Amniotic stem cell (primary cell): ENCODE measurements at places on chromosomes 4 and X.

DNA sequence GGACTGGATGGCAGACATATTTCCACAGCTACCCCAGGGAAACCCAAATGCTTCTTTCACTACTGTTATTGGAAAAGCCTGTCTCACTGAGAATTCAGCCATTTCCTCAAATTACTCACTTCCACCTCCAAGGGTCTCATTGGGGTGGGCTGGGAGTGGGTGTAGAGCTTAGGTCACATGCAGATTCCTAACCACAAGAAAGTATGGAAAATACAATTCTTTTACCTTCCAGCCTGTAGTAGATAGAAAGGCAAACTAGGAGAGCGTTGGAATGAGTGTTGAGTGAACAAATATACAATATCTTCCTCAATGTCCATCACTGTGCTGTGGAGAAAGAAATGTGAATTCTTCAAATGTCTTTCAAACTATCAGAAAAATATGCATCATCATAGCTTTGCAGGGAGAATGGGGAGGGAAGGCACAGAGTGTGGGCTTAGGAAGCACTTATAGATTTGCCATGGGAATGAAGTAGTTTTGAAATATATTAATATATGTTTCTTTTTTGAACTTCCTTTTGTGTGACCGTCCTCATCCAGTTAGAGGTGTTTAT lies 245.3 kb upstream of the JADE1 start:
- no peak for DNase-seq

DNA sequence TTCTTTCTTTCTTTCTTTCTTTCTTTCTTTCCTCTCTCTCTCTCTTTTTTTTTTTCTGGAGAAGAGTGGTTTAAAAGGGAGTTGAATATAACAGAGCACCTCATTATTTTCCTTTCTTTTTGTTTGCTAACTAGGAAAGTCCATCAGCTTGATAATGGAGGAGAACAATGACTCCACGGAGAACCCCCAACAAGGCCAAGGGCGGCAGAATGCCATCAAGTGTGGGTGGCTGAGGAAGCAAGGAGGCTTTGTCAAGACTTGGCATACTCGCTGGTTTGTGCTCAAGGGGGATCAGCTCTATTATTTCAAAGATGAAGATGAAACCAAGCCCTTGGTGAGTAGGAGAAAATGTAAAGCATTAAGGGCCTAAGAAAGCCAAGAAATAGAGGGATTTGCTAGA lies 95.4 kb downstream of the ARHGAP24 start:
- no peak for DNase-seq

- DNase-seq = no peak
Observed at GRCh38 chrX:28910487-28910886, 323.2 kb downstream of the IL1RAPL1 start.

- no peak for DNase-seq
Observed at GRCh38 chr4:73453701-73454005, 17.6 kb downstream of the AFP start.

- no peak for DNase-seq
Observed at GRCh38 chr4:3341760-3342159, 48.9 kb downstream of the RGS12 start.
